ENCODE measurements at places on chromosomes 2 and 18.
A peak's percentile ranks its signal among the peaks of the same experiment; 100 is the strongest.

GRCh38 chr2:194176134-194176533 is 1480.9 kb upstream of the SLC39A10 start:
- no peak for DNase-seq

GRCh38 chr18:2337552-2338141 is 233.7 kb downstream of the METTL4 start:
- DNase-seq: no peak

DNA sequence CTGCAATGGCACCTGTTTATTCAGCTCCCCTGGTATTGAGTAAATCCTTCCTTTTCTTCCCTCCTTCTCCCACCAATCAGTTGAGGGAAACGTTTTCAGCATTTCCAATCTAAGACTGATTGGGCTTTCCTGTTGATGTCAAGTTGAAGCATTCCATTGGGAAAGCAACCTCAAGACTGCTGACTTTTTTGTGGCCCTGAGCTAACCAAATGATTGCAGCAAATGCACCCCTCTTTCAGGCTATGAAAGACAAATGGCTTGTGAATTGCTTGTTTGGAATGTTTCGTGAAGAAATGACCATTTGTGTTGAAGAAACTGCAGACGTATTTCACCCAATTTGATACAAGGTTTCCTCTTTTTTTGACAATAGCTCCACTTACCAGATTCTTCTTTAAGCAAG is 303.5 kb downstream of the EPHA4 start:
- DNase-seq: no peak

DNA sequence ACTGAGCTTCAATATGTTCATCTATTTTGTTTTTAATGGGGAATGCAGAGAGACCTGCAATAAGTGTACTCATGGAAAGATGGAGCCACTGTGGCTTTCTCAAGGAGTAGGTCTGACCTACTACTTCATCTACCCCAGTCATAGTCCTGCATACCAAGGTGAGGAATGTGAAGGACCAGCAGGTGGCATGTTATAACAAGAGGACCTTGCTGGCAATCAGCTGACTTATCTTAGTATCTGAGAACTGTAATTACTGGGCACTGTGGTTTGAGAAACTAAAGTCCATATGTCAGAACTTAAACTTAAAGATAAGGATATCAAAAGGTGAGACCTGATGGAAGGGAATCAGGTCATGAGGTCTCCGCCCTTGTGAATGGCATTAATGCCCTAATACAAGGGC is 1104.2 kb downstream of the BCL11A start:
- no peak for DNase-seq

- DNase-seq: no peak
Observed at GRCh38 chr2:164964700-164965099, 9.4 kb upstream of the SLC38A11 start.

DNA sequence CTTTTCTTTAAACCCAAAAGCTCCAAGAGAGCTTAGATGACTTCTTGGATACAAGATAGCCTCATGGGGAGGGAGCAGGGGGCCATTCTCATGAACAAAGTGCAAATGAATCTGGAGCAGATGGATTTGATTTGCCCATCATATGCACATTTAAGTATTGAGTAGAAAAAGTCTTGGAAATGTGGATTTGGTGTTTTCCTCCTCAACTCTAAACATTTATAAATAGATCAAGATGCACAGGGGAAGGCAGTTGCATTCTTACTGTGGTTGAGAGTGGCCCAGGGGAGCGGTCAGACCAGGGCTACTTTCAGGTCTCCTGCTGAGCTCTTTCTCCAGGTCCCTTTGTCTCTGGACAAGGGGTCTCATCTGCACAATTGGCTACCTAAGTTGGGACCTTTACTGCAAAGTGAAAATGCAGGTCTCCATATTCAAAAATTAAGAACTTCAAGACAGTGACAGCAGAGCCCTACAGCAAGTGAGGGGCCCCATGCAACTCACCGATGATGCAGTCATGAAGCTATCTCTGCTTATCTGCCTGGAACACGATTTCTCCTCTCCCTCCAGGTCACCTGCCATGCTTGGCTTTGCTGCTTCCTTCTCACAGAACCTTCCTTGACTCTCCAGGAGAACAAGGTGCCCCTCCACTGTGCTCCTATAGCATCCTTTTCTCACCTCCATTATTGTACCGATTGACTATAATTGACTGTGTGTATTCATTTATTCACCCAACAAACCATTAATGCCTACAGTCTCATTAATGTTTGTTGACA is 145.4 kb downstream of the LPIN1 start:
- DNase-seq: no peak

DNA sequence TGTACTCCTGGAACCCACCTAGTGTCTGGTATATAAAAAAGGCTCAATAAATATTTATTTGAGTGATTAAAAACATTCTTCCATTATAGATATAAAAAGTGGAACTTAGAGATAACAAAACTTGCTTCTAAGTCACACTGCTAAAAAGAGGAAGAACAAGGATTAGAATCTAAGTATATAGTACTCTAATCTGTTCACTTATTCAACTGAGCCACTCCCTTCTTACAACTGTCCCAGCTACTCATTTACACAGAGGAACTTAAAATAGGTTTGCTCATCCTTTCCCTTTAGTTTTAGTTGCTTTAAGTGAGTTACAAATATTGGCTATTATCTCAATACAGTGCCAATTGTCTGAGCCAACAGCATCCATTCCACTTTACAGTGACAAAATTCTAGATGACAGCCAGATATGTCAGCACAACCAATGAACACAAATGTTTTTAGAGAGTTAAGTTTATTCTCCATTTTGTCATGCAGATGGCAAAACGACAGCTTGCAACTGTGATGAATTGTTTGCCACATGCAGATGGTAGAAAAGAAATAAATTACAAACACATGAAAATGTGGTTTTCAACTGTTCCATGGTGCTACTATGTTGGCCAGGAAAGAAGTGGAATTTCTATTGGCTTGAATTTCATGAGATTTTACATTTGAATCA is 280.7 kb upstream of the ZC3H15 start:
- no peak for DNase-seq

- peak; percentile 93 for DNase-seq
Observed at GRCh38 chr2:3465844-3466481, 53.4 kb downstream of the ADI1 start.

- DNase-seq: no peak
Observed at GRCh38 chr2:34731292-34731691, 1132.2 kb upstream of the FAM98A start.

- DNase-seq: no peak
Observed at GRCh38 chr2:233519787-233520611, 46.6 kb downstream of the USP40 start.

DNA sequence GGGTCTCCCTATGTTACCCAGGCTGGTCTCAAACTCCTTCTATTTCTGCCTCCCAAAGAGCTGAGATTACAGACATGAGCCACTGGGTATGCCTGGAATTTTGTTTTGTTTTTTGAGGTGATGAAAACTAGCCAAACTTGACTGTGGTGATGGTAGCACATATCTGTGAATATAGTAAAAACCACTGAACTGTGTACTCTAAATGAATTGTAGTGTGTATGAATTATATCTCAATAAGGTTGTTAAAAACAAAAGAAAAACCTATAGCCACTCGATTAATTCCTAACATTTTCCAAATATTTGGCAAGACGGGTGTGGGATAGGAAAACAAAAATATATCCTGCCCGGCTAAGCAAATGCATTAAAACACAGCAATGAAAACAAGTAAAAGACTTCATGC is 1302.3 kb upstream of the CHAC2 start:
- DNase-seq: no peak

GRCh38 chr2:1169291-1169949 is 218.8 kb downstream of the SNTG2 start:
- no peak for DNase-seq

- no peak for DNase-seq
Observed at GRCh38 chr18:80035997-80036396, 1.8 kb downstream of the RBFA start.

DNA sequence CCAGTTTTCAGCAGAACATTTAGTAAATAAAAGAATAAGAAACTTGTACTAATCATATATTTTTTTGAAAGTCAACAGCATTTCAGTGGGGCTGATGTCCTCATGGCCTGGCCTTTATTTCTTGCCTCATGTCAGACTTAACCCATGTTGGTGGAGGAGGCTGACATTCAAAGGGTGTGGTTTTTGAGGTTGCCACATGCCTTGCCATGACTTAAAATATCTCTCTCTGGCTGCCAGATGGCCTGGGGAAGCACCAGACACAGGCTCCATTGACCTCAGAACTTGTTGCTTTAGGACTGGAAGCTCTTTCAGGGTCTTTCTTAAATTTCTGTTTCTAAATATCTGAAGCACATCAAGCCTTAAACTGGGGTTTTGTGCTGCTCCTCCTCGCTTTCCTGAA is 32.5 kb upstream of the CD28 start:
- no peak for DNase-seq

- DNase-seq: no peak
Observed at GRCh38 chr2:101114815-101115214, 36.4 kb downstream of the TBC1D8 start.

GRCh38 chr2:177245010-177245422 is 19.5 kb downstream of the NFE2L2 start:
- peak; percentile 75 for DNase-seq

DNA sequence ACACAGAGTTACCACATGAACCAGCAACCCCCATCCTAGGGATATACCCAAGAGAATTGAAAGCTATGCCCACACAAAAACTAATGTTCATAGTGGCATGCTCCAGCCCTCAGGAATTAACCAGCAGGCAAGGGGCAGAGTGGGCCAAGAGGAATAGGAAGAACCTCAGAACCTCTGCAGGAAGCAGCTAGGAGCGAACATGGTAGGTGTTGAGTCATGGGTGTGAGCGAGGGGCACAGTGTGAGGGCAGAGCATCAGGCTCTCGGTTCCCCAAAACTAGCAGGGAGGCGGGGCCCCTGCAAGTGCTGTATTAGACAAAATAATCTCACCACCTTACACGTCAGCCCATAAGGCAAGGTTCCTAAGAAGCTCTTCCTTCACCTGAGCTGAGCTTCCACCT is 5.6 kb upstream of the RUFY4 start:
- no peak for DNase-seq

DNA sequence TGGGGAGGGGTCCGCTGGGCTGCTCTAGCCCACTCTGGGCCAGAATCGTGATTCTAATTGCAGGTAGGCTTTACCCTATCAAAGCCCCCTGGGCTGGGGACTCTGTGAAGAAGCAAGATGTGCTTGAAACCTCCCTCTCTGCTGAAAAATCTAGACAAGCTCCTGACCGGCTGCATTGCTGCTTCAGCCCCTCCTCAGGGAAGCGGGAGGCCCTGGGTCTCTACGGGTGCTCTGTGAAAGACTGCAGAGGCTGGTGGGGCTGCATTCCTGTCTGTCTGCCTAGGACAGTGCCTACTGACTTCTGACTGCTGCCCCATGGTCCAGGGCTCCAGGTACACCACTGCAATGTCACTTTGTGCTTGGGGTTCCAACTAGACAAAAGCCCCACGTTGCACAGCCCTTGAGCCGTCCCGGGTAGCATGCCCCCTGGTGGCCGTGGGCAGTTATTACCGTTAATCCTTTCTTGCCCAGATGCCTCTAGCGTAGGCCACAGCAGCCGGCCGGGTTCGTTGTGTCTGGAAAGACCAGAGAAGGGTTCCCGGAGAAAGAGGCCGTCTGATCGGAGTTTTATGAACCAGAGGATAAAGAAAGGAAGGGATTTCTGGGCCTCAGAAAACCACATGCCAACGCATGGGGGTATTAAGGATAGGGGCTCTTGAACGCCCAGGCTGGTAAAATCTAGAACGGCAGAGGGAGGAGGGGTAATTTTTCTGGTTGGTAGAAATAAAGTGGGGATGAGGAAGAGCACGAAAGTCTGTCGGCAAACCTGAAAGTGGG is 15.9 kb upstream of the C1QL2 start:
- peak; percentile 25 for DNase-seq

Data from fibroblast of the aortic adventitia (primary cell).